ENCODE measurements at places on chromosomes 6 and 20. TPM values are rescaled to one million over a fixed set of nuclear protein-coding genes. Genes with fewer than 3 reads are reported as not detected.

DNA sequence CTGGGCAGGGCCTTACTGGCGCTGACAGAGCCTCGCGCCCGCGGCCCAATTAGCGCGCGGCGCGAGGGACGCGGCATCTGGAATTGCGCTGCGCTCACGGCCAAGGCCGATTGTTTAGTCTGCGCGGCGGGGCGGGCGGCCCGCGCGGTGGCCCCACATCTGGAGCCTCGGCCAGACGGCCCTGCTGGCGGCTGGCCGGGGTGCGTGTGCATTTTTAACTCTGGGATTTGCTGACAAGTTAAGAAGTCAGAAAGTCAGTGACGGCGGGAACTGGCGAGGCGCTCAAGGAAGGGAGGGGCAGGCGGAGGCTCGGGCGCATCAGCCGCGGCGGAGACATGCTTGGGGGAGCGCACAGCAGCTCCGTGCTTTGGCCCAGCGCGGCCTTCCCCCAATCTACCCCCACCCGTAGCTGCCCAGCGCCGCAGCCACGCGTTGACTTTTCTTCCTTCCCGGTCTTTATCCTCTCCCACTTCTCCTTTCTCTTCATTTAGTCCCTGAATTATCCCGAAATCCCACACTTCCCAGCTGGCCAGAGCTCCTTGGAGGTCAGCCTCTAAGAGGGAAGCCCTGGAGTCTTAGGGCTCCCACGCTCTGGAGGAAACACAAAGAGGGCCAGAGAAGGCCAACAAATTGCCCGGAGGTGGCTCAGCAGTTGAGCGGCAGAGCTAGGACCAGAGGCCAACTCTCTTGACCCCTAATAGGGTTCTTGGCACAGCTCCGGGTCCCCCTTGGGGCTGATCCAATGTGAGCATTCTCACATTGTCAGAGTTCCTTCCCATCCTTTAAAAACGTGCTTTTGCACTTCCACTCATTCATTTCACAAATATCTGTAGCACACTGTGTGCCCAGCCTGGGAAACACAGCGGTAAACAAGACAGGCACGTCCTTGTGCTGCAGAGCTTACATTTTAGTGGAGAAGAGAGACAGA lies 40.8 kb upstream of the FOXP4 start:
- no peaks in the 10 kb centered on the region for H3K4me1 ChIP-seq
- peak overlapping the region; percentile 50 for H3K27ac ChIP-seq
- no peaks in the 10 kb centered on the region for H3K36me3 ChIP-seq
- H3K27me3 ChIP-seq = no peaks in the 10 kb centered on the region
- peak overlapping the region; percentile 23 for H3K4me3 ChIP-seq

Gene GPLD1
- 7.3 TPM for total RNA-seq

Gene TLDC2
- total RNA-seq = 0.36 TPM

GRCh38 chr20:5482791-5483190 lies 166.0 kb upstream of the PROKR2 start:
- no peak overlapping the region for H3K27ac ChIP-seq
- no peaks in the 10 kb centered on the region for H3K36me3 ChIP-seq
- DNase-seq = no peak
- no peaks in the 10 kb centered on the region for H3K27me3 ChIP-seq
- H3K4me3 ChIP-seq = no peak overlapping the region

Gene PHACTR1
- 33.9 TPM for total RNA-seq

DNA sequence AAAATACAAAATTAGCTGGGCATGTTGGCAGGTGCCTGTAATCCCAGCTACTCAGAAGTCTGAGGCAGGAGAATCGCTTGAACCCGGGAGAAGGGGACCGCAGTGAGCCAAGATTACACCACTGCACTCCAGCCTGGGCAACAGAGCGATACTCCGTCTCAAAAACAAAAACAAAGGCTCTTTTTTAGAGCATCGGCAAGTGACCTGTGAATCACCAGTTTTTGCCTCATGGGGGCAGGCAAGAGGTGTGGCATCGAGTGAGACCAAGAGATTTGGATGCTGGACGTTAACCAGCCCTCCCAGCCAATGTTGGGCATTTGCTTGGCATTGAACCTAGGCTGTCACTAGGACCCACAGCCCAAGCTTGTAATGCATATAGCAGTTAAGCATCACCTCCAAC lies 14.6 kb upstream of the CDK5RAP1 start:
- no peak overlapping the region for H3K27ac ChIP-seq
- H3K36me3 ChIP-seq = peaks cover 5% of the 10 kb centered on the region
- H3K4me1 ChIP-seq = peaks cover 2% of the 10 kb centered on the region
- H3K27me3 ChIP-seq = no peaks in the 10 kb centered on the region

- no peaks in the 10 kb centered on the region for H3K4me1 ChIP-seq
- H3K36me3 ChIP-seq = no peaks in the 10 kb centered on the region
- H3K27me3 ChIP-seq = no peaks in the 10 kb centered on the region
- no peak for DNase-seq
- H3K4me3 ChIP-seq = no peak overlapping the region
- H3K27ac ChIP-seq = no peak overlapping the region
These were observed 8.4 kb downstream of the DUSP22 start for GRCh38 chr6:300494-301198.

- H3K27me3 ChIP-seq = no peaks in the 10 kb centered on the region
- no peaks in the 10 kb centered on the region for H3K36me3 ChIP-seq
- H3K4me1 ChIP-seq = no peaks in the 10 kb centered on the region
- no peak overlapping the region for H3K27ac ChIP-seq
- DNase-seq = no peak
These were observed 118.6 kb downstream of the LY86 start for GRCh38 chr6:6707143-6707542.

DNA sequence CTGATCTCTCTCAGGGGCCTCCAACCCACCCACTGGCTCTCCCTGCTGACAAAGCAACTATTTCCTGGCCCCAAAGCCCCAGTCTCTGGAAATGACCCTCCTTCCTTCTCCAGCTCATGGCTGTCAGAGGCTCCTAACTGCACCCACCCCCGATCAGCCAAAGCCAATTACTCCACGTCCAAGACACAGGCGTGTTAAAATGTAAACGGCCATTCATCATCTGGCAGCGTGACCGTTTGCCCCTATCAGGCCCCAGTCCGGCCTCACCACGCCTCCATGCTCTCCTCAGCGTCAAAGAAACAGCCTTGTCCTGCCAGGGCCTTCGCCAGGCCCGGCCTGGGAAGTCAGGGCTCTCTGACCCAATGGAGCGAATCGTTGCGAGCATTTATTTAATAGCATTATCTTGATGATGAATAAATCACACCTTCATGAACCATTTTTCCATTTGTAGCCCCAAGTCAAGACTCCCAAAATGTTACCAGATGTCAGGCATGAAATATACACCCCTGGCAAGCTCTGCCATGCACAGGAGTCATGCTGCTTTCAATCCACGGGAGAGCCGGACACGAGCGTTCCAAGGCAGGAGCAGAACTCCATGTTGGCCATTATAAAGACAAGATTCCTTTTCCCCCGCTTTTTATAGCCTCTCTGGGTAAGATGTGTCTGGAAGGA lies 17.7 kb downstream of the RIPOR3 start:
- no peaks in the 10 kb centered on the region for H3K36me3 ChIP-seq
- H3K27me3 ChIP-seq = no peaks in the 10 kb centered on the region
- H3K4me1 ChIP-seq = no peaks in the 10 kb centered on the region

Gene MOCS1
- total RNA-seq = 32.0 TPM

- no peaks in the 10 kb centered on the region for H3K27me3 ChIP-seq
- no peak for DNase-seq
- no peaks in the 10 kb centered on the region for H3K4me1 ChIP-seq
- no peak overlapping the region for H3K4me3 ChIP-seq
- H3K27ac ChIP-seq = no peak overlapping the region
- no peaks in the 10 kb centered on the region for H3K36me3 ChIP-seq
These were observed 6.9 kb downstream of the SNAP25 start for GRCh38 chr20:10225439-10226060.

Gene RAB44
- 0.66 TPM for total RNA-seq

DNA sequence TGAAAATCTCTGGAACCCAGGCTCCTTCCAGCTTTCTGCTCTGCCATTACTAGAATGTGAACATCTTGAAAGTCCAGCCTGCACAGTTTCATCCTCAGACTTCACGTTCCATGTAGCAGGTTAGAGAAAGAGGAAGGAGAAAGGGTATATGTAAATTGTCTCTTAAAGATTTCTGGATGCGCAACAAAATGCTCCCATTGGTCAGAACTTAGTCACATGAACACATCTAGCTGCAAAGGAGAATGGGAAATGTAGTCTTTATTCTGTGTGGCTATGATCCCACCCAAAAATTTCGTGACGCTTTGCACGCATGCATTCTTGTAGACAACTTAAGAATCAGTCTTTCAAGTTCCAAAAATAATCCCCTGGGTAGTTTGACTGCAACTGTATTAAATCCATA lies 46.4 kb upstream of the CHD6 start:
- DNase-seq = no peak
- H3K27me3 ChIP-seq = no peaks in the 10 kb centered on the region
- no peak overlapping the region for H3K4me3 ChIP-seq
- no peak overlapping the region for H3K27ac ChIP-seq
- H3K36me3 ChIP-seq = no peaks in the 10 kb centered on the region

DNA sequence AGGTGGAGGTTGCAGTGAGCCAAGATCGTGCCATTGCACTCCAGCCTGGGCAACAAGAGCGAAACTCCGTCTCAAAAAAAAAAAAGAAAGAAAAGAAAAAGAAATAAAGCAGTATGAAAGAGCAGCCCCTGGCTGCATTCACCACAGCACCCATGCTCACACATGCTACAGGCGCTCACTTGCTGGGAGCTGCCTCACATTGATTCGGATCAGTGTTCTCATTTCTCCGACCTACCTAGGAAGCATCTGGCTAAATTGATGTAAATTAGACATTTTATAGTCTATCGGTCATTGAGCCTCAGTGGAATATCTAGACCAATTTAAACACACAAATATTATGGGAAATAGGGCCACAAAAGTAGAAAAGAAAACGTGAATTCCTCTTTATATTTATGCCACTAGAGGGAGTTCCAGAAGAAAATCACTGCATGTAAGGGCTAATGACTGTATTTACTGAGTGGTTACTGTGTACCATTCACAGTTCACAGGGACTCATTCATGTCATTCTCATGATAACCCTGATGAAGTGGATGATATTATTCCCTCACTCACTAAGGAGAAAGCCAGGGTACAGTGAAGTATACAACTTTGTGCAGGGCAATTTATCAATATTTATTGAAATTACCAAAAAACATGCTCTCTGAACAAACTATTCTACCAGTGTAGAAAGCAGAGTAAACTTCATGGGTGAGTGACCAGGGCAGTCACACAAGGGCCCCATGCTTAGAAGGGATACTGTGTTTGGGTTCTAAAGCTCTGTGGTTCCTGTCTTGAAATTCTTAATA lies 5.3 kb upstream of the MOG start:
- no peak overlapping the region for H3K4me3 ChIP-seq
- no peak for DNase-seq
- no peaks in the 10 kb centered on the region for H3K4me1 ChIP-seq
- H3K27ac ChIP-seq = no peak overlapping the region

Gene LY6G6F
- not detected for total RNA-seq

GRCh38 chr6:56292505-56293181 lies 45.3 kb upstream of the COL21A1 start:
- no peaks in the 10 kb centered on the region for H3K27me3 ChIP-seq
- no peak for DNase-seq
- no peak overlapping the region for H3K27ac ChIP-seq
- no peaks in the 10 kb centered on the region for H3K4me1 ChIP-seq

Gene IP6K3
- total RNA-seq = 1.0 TPM

DNA sequence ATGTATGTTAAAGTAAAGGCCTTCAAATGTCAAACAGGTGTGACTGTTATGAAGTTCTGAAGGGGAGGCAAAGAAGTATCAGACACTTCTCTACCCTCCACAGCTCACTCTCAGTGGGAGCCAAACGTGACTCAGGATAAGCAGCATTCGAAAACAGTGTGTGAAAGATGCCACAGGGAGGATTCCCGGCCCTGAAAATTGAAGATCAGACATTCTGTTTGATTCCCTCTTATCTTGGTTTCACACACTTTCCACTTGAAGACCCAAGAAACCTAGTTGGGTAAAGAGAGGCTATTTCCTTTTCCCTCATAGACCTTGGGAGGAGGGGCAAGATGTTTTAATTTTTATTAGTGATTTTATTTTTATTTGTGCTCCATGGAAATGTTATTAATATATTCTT lies 164.2 kb upstream of the SUPT3H start:
- no peaks in the 10 kb centered on the region for H3K36me3 ChIP-seq
- H3K4me1 ChIP-seq = no peaks in the 10 kb centered on the region
- no peak overlapping the region for H3K27ac ChIP-seq
- H3K4me3 ChIP-seq = no peak overlapping the region
- H3K27me3 ChIP-seq = no peaks in the 10 kb centered on the region

Gene GINS1
- 1.5 TPM for total RNA-seq

GRCh38 chr6:116447496-116448011 lies 13.6 kb upstream of the CALHM6 start:
- H3K27ac ChIP-seq = no peak overlapping the region
- no peak for DNase-seq
- H3K36me3 ChIP-seq = no peaks in the 10 kb centered on the region
- no peaks in the 10 kb centered on the region for H3K27me3 ChIP-seq
- peaks cover 1% of the 10 kb centered on the region for H3K4me1 ChIP-seq

Gene ZC3H12D
- total RNA-seq = 1.2 TPM

Gene KIAA0408
- 6.2 TPM for total RNA-seq

- no peaks in the 10 kb centered on the region for H3K27me3 ChIP-seq
- H3K36me3 ChIP-seq = no peaks in the 10 kb centered on the region
- no peak overlapping the region for H3K27ac ChIP-seq
- peaks cover 5% of the 10 kb centered on the region for H3K4me1 ChIP-seq
These were observed 27.7 kb downstream of the TFEB start for GRCh38 chr6:41707565-41708200.
